ENCODE measurements at places on chromosomes 11 and 22.
A peak's percentile ranks its signal among the peaks of the same experiment; 100 is the strongest.

DNA sequence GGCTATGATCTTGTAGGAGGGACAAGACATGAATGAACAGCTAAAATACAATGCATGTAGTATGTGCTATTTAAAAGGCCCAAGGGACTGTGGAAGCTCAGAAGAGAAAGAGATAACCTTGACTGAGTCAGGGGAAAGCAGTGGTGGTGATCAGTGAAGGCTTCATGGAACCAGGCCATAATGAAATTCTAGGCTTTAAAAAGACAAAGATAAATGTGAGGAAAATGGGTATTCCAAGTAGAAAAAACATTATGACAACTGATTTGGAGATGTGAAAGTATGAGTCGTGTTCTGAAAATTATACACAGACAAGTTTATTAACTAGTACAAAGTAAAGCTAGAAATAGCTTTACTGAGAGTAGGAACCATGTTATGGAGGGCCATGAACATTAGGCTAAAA, 189.8 kb downstream of the SOX6 start:
- DNase-seq: no peak

- DNase-seq: no peak
Observed at GRCh38 chr11:74185695-74186094, 14.6 kb downstream of the PPME1 start.

- DNase-seq: no peak
Observed at GRCh38 chr11:114375052-114375451, 25.3 kb downstream of the C11orf71 start.

GRCh38 chr11:12602421-12602820, 71.8 kb upstream of the TEAD1 start:
- DNase-seq: peak; percentile 52

DNA sequence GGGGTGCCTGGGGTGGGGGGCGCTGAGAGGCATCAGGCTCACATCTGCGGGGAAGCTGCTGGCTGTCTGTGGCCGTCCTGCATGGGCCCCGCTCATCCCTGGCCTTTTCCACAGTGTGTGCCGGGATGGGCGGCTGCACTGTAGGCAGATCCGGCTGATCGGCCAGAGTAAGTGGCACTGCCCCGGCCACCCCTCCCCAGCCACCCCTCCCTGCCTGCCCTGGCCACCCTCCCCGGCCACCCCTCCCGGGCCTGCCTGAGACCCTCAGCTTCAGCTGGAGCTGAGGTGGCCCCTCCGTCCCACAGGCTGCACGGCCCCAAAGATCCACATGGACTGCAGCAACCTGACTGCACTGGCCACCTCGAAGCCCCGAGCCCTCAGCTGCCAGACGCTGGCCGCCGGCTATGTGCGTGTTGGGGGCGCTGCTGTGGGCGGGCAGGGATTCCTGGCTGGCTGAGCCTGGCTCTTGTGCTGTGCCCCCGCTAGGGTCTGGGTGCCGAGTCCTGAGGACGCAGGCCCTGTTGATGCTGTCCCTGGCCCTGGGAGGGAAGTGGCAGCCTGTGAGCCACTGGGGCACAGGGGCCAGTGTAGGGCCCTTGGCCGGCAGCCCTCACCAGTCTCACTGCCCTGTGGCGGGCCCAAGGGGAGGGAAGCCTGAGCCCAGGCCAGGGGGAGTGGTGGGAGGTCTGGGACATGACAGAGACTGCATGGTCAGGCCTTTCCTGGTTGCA, 10.9 kb downstream of the MUC2 start:
- DNase-seq: no peak

- no peak for DNase-seq
Observed at GRCh38 chr11:20881328-20882079, 212.1 kb downstream of the NELL1 start.

DNA sequence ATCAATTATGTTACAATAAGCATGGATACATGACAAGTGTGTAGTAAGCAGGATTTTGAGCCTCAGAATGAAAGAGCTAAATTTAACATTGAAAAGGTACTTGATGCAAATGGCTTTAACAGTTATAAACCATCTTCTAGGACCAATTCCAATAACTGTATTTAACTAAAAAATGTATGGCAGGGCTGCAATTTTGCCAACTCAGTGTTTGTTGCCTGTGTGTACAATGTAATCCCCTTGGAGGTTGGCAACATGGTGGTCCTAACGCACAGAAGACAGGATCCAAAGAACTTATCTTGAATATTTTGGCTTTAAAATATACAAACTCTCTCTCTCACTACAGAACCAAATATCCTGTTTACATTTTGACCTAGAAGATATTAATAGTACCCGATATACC, 2314.1 kb downstream of the LRRC4C start:
- DNase-seq: no peak

GRCh38 chr22:38453996-38454352, 1.0 kb downstream of the KCNJ4 start:
- DNase-seq: no peak

- peak; percentile 39 for DNase-seq
Observed at GRCh38 chr11:63841554-63841953, 2.6 kb downstream of the MARK2 start.

GRCh38 chr11:2329551-2329950, 27.7 kb downstream of the TSPAN32 start:
- DNase-seq: no peak

- no peak for DNase-seq
Observed at GRCh38 chr11:73425108-73425507, 48.9 kb downstream of the RELT start.

- DNase-seq: no peak
Observed at GRCh38 chr22:43689356-43689755, 122.7 kb downstream of the EFCAB6 start.

DNA sequence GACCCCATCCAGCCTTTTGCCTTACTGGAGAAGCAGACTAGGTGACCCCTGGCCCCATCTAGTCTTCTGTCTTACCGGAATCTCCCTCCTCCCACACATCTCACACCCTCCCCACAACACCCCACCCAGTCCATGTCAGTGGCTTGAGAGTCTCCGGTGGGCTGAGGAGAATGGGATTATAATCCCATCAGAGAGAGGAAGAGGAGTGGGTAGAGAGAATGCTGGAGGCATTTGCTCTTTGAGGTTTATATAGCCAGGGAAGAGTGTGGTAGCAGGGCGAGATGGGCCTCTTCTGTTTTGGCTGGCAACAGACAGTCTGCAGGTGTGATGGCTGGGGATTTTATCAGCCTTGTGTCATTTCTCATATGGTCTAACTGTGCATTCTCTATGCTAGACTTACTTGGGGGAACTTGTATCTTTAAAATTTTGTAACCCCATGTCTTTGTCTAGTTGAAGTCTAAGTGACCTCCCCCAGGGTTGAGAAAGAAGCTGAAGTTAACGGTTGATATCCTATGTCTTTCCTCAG, 50.3 kb downstream of the GRAMD1B start:
- DNase-seq: no peak

DNA sequence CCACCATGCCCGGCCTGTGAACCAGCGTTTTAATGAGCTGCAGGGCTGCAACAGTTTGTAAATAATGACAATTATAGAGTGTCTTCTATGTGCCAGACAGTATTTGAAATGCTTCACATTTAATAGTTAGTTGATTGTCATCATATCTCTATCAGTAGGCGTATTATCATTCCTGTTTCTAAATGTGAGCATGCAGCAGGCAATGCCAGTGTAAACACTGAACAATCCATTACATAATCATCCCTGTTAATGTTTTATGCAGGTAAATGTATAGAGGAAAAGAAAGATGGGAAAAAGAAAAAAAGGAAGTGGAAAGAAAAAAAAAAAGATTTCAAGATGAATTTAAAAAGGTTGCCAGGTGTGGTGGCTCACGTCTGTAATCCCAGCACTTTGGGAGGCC, 52.3 kb downstream of the ZBTB44 start:
- DNase-seq: no peak

- DNase-seq: no peak
Observed at GRCh38 chr22:49351761-49352227, 475.9 kb downstream of the BRD1 start.

- DNase-seq: no peak
Observed at GRCh38 chr22:17783773-17784480, 9.7 kb upstream of the BID start.

DNA sequence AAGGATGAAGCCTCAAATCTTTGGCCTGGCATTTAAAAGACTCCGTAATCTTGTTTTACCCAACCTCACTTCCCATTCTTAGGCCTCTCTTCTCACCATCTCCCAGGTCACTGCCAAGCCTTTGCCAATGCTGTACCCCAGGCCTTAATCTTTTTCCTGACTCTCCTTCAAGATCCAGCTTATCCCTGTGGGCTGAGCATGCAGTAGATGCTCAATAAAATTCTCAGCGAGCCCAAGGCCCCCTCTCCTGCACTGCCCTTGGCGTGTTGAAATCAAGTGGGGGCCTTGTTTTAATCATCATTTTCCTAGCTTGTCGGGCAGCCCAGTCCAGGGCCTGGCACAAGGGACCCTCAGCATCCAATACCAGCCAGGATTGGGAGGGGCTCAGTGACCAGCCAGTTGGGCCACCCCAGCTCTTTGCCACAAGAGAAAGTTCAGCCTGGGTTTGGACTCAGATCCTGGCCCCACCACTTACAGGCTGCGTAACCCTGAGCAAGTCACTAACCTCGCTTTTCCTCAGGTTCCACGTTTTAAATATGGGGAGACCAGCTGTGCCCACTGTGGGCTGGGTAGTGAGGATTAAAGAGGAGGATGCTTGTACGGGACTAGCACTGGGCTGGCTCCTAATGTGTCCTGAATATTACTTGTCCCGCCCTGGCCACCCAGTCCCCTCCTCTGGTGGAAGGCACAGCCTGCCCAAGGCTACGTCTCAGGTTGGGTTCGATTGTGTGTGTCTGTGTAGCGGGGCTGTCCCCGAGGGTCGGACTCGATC, 943 bp upstream of the YWHAH start:
- DNase-seq: no peak

GRCh38 chr11:17496406-17496805, 19.8 kb upstream of the ABCC8 start:
- no peak for DNase-seq

GRCh38 chr11:47932544-47932943, 47.8 kb upstream of the PTPRJ start:
- no peak for DNase-seq

- DNase-seq: no peak
Observed at GRCh38 chr11:76636826-76637460, 33.6 kb downstream of the LRRC32 start.

GRCh38 chr11:107857550-107858216, 904 bp downstream of the SLC35F2 start:
- no peak for DNase-seq

DNA sequence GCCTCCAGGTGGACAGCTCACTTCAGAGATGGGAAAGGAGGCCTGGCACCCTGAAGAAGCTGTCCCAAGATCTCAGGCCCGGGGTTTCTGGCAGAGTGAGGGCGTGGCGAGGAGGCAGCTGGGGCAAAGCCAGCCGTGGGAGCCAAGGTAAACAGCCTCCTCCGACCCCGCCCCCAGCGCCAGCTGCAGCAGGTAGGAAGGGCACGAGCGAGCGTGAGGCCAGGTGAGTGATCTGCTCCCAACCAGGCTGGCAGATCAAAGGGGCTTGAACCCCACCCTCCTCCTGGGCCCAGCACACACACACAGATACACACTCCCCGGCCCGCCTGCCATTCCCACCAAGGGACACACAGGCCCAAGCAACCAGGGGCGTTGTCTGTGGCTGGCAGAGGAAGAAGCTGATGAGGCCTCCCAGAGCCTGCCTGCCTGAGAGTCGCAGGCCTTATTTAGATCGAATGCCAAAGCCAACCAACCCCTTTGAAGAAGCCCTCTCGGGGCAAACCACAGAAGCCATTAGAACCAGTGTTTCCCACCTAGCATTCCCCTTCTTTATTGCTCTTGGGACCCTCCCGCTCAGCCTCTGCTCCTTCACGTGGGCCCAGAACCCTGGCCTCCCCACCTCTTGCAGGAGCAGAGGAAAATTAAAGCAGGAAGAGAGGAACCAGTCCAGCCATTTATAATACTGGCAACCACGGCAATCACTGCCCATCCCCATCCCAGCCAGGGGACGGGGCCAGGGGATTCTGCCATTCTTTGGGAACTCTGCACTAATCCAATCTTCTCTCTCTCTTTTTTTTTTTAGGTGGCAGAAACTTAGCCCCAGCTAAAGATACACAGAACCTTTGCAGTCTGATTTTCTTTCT, 5.0 kb downstream of the PDGFB start:
- DNase-seq: no peak

DNA sequence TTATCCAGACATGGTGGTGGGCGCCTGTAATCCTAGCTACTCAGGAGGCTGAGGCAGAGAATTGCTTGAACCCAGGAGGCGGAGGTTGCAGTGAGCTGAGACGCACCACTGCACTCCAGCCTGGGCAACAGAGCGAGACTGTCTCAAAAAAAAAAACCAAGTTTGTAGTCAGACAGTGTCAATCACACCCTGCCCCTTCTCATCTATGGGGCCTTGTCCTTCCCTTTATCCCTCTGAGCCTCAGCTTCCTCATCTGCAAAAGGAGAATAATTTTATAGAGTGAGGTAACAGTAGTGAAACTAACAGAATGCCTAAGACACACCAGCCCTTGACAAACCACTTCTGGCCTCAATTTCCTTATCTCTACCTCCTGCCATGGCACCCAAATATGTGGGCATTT, 10.7 kb downstream of the BCL9L start:
- no peak for DNase-seq

DNA sequence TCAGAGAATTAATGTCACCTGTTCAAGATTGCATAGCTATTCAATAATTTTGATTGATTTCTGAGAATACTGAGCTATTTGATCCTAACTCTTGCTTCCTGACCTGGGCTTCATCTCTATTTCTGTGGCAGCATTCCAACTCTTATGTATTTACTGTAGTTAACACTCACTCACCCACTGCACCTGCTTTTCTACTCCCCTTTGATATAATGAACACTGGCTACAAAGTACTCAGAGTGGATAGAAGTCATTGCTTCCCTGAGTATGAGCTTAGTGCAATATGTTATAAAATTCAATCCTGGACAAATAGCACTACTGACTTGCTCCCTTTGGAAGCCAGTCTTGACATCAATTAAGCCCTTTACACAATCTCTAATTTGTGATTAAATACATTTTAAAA, 117.2 kb downstream of the APIP start:
- DNase-seq: no peak

DNA sequence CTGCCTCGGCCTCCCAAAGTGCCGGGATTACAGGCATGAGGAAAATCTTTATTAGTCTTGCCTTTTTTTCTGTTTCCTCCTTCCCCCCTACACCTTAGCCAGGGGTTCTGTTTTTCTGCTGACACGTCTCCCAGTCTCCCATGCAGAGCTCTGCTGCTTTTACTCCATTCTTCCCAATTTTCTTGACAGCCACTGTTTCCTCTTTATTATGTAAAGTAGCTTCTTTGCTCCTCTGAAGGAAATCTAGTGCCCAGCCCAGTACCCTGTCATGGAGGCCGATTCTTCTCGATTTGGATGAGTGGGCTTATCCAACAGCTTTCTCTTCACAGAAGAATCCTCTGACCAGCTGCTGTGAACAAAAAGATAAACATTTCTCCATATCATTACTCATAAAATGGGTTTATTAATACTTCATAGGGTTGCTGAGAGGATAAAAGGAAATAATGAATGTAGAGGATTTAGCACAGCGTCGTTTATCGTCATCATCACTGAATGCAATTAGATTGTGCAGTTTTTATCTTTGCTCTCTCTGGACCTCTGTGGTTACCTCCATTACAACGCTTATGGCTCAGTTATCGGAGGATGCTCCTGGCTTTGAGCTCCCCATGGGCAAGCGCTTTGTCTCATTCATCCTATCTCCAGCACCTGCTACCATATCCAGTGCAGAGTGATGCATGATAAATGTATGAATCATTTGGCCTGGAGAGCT, 375.6 kb upstream of the C11orf87 start:
- no peak for DNase-seq

Data from GM03348 (cell line).